RWPE1 (cell line): ENCODE measurements at places on chromosomes 11 and 22.
A peak's percentile ranks its signal among the peaks of the same experiment; 100 is the strongest.

DNA sequence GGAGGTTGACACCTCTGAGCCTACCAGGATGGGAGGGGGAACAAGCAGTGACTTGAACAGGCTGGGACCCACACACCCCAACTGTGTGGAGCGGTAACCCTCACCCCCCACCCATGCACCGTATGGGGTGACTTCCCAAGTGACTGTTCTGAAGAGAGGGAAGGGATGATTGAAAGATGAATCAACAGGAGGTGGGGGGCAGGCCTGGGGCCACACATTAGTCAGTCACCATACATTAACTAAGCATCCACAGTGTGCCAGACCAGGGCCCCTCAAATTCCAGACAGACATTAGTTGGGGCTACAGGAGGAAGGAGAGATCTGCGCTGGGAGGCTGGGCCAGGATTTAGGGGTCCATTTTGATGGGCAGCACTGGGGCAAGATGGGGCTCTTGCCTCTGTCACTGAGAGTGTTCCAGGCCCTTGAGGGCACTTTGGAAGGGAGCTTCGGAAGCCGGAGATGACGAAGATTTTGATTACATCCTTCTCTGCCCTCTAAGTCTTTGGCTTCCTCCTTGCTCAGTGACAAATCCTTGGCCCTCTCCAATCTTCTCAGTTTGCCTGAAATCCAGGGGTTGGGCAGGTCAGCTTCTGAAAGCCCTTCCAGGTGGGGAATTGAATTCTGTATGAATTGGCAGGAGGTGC is 966 bp downstream of the SMTN start:
- DNase-seq, result peak; percentile 73

GRCh38 chr22:46631113-46631512 is 10.9 kb downstream of the GRAMD4 start:
- DNase-seq, result no peak

DNA sequence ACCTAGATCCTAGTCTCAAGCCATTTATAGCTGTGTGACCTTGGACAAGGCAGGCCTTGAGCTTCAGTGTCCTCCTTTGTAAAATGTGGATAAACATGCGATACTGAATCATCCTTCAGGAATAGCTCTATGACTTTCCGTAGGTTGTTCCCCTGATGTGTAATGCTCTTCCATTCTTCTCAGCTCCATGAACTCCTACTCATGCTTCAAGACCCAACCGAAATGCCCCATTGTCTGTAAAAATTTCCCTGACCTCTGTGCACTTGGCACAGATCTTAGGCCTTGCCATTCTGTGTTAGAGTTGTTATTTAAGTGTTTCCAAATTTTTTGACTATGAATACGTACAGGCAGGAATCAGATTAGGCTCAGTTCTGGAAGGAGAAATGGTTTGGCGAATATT is 3.3 kb upstream of the BEST1 start:
- no peak for DNase-seq

GRCh38 chr11:33475993-33476392 is 218.8 kb downstream of the HIPK3 start:
- DNase-seq, result no peak

- DNase-seq, result no peak
Measured at GRCh38 chr11:30830681-30831080, 244.5 kb upstream of the MPPED2 start.

DNA sequence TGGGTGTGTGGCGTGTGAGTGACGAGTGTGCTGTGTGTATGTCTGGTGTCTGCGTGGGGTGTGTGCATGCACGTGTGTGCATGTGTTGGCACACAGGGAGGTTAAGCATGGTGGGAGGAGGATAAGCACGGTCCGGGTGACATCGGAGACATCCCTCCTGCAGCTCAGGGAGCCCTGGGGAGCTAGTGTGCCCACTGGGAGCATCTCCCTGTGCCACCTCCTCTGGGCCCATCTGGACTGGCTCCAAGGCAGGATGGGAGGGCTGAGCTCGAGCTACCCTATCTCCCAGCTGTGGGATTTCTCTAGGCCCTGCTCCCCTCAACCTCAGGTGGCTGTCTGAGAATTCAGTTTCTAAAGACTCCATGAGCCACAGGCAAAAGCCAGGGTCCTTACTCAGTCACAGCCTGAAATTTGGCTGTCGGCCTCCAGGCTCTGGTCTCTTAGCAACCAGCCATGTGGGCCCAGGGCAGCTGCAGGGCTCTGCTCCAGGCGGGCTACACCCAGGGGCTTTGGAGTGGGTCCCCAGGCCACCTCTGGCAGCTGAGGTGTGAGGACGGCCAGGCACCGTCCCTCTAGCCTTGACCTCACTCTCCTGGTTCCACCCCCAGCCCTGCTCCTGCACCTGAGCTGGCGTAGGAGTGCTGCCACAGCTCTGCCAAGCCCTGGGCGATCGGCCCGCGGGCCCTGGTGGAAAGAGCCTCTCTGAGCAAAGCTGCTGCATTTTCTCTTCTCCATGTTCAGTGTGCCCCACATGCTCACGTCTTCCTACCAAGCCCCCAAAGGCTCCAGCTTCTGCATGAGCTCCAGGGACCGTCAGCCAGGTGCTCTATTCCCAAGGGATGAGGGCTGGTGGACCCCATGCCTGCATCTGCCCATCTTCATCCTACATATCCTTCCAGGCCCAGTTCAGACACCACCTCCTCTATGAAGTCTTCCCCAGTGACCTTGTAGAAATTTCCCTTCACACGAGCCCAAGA is 39.7 kb downstream of the RTL6 start:
- no peak for DNase-seq

DNA sequence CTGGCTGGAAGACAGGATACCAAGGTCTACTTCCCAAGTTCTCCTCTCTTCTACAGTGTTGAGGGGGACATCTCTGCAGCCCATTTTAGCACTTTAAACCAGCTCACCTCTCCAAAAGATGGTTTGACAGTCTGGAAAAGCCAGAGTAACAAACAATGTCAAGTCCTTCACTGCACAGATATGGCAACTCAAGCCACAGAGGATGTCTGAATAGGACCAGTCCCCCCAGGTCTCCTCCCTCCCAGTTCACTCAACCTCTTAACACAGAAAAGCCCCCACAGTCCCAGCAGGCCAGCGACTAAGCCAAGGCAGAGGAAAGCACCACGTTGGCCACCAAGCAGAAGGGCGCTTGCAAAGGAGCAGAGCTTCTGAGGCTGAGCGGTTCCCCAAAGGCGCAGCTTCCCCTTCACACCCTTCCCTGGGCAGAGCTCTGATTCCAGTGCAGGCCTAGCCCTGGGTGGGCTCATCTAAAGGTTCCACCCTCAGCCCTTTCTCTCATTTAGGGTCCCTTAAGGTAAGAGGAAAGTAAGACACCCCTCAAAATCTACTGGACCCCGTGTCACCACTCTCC is 62.7 kb downstream of the PAK1 start:
- DNase-seq, result peak; percentile 13

GRCh38 chr11:44957040-44957515 is 6.4 kb upstream of the TP53I11 start:
- no peak for DNase-seq

GRCh38 chr22:35727436-35727835 is 9.8 kb downstream of the APOL5 start:
- DNase-seq, result no peak

DNA sequence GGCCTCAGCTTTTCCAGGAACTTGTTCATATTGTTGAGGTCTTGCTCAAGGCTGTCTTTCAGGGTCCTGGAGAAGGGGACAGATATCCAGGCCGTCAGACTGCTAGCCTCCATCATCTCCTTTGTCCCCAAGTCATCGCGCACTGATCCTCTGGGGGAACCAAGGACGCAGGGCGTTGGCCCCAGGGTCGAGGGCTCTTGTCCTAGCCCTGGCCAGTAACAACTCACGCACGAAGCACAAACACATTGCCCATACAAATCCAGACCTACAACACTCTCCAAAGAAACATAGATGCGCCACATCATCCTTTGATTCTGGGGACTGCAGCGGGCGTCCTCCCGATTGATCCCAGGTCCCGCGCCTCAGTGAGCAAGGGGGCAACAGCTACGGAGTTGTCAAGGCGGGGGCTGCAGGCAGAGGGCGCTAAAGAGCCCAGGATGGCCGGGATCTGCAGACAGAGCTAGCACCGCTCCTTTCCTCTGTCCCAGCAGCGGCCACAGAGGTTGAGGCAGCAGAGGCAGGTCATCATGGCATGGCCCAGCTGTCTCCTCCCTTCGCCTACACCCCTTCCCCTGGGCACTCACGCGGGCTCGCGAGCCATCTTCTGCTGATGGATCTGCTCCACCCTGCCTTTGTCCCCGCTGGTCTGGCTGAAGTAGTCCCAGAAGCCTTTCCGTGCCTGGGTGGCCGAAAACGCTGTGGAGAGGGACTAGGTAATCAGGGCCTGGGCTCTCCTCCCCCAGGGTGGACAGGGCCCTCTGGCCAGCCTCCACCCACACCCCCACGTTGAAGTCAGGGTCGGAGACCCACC is 472 bp downstream of the APOA5 start:
- DNase-seq, result peak; percentile 40

- DNase-seq, result no peak
Measured at GRCh38 chr22:48699511-48699910, 1128.2 kb downstream of the BRD1 start.

DNA sequence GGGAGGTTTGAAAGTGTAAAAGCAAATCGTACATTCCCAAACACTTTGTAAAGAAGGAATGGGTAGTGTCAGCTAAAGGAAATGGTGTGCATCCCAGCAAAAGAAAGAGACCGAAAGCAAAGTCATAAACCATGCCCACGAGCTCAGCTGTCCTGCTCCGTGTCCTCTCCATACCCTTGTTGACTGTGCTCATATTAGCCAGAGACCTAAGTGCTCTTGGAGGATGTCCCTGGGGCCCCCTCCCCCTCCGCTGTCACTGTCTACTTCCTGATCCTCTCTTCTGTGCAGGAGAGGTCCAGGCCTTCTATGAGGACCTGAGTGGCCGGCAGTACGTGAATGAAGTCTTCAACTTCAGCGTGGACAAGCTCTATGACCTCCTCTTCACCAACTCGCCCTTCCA is 46.1 kb downstream of the SCN3B start:
- DNase-seq, result no peak

GRCh38 chr22:47328550-47329243 is 566.2 kb downstream of the TBC1D22A start:
- peak; percentile 81 for DNase-seq

- DNase-seq, result peak; percentile 89
Measured at GRCh38 chr11:125070699-125071254, 7.7 kb downstream of the SLC37A2 start.

- no peak for DNase-seq
Measured at GRCh38 chr11:33324302-33324985, 67.3 kb downstream of the HIPK3 start.

DNA sequence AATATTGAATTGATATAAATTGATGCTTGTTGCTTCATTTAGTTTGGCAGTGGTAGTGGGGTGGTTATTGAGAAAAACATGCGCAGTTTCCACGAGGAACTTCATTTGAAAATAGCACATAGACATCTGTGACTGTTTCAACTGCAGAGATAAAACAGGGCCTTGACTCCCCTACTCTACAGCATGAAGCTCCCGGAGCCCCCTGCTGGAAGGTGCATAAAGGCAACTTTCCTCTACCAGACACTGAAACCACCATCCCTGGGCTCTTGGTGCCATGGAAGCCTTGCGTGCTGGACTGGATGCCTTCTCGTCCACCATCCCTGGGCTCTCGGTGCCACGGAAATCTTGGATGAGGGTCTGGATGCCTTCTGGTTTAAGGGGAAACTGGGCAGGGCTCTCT is 195.9 kb downstream of the CSNK2A3 start:
- DNase-seq, result no peak

DNA sequence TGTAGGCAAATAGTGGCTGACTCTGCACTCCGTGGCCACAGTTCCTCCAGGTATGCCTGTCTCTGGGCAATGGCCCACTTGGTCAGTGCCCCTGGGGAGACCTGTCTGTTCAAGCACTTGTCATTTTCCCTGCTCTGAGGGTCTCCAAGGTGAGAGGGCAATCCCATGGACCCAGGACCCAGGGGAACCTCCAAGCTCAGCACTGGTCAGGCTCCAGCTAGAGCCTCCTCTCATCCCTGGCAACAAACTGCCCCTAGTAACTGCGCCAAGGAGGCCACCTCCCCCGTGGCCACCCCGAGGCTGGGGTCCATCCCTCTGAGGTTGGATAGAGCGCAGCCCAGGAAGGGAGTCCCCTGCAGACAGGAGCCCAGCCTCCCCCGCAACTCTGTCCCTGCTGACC is 713 bp upstream of the ANKK1 start:
- DNase-seq, result no peak

GRCh38 chr11:61164606-61165424 is 3.6 kb upstream of the VPS37C start:
- DNase-seq, result no peak

- DNase-seq, result no peak
Measured at GRCh38 chr11:76803023-76803422, 19.9 kb downstream of the TSKU start.

DNA sequence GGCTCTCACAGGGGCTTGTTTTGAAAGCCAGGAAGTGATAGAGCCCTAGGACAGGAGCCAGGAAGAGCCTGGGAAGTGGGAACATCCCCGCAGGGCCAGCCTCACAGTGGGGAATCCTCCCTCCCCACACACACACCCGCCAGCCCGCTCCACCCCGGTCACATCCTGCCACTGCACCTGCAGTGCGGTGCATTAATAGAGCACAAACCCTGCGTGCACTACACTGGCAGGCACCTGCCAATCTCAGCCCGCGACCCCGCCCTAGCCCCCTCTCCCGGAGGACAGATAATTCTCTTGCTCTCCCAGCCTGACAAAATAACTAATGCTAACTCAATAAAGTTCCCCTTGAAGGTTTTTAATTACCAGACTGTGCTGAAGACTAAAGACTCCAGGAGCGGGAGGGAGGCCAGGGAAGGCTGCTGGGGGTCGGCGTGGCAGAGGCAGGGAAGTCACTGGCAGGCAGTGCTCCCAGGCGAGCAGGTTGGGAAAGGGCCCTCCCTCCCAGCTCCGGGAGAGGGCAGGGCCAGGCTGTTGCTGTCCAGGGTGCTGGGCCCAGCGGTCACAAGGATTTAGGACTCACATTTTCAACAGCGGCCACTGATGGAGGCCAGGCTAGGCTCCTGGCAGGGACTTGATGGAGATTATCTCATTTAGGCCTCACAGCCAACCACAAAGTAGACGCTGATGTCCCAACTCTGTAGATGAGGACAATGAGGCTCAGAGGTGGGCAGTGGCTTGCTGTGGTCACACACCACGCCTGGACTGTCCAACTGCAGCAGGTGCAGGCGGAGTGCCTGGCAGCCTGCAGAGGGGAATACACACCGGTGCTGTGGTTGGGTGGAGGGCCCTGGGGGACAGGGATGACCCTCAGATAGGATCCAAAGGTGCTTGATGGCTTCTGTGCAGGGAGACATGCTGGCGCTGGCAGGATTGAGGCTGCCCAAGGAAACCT is 23.9 kb upstream of the TCF20 start:
- peak; percentile 45 for DNase-seq
